ENCODE measurements at places on chromosomes 2 and 18.

GRCh38 chr2:2731816-2732284, 400.8 kb upstream of the MYT1L start:
- no peak for DNase-seq

- no peak for DNase-seq
These were observed 24.8 kb upstream of the TUBB6 start for GRCh38 chr18:12283256-12283655.

- DNase-seq = no peak
These were observed 20.3 kb downstream of the STRADB start for GRCh38 chr2:201471732-201472393.

GRCh38 chr2:137192366-137193310, 427.3 kb downstream of the THSD7B start:
- DNase-seq = no peak

- DNase-seq = no peak
These were observed 93.4 kb upstream of the MEX3C start for GRCh38 chr18:51290860-51291259.

DNA sequence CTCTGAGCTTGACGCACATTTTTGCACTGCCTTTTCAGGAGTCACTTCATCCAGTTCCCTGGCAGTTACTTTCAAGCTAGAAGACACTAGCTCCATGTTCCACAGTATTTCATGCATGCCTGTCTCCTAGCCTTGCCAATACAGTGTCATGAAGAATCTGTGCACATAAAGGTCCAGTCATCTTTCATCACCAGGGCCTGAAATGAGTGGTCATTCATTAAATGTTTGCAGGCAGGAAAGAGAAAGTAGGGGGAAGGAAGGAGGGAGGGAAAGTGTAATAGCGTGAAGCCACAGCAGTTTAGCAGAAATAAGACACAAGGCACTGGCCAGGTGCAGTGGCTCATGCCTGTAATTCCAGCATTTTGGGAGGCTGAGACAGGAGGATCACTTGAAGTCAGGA, 92.4 kb upstream of the COPS8 start:
- DNase-seq = no peak

Measured in mucosa of descending colon (tissue), 3 donors.